ENCODE measurements at places on chromosomes 6 and 20.

DNA sequence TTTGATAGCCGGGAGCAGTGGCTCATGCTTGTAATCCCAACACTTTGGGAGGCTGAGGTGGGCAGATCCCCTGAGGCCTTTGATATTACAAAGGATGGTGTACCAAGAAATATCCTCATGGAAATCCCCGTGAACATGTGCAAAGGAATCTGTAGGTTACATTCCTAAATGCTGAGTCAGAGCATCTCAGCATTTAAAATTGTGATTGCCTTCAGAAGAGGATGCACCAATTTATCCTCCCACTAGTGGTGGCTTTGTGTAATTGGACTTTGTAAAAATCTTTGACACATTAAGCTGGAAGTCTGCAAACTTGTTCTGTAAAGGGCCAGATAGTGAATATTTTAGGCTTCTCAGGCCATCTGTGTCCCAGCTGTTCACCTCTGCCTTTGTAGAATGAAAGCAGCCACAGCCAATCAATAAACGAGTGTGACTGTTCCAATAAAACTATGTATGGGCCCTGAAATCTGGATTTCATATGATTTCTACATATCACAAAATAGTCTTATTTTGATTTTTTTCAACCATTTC is 11.8 kb downstream of the TMEM14B start:
- peak; percentile 37 for DNase-seq

GRCh38 chr20:25057234-25058050 is 497 bp downstream of the ACSS1 start:
- peak; percentile 89 for DNase-seq

GRCh38 chr6:39550191-39550590 is 175.0 kb downstream of the KIF6 start:
- no peak for DNase-seq

DNA sequence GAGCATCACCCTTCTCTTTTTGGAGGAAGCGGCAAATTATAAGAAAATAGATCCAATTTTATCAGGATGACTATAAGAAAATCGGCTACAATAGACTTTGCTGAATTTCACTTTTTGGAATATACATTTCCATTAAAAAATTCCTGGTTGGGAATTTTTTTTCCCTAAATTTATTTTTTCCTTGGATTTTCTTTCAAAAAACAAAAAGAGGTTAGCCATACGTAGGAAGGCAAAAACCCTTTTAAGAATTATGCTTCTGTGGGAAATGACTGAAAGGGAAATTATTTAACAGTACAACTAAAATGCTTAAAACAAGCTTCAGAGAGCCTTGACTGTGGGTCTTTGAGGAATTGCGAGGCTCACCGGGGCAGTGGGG is 86.9 kb downstream of the SLC22A23 start:
- DNase-seq, result no peak

- DNase-seq, result no peak
Observed at GRCh38 chr6:111725446-111726112, 119.9 kb upstream of the TRAF3IP2 start.

All from CD4-positive, alpha-beta T cell treated with Interleukin-17A for 1 hour (primary cell).